ENCODE measurements at places on chromosomes 2 and 18. TPM values are rescaled to one million over a fixed set of nuclear protein-coding genes. Genes with fewer than 3 reads are reported as not detected.

CCDC102B gene
- 0.35 TPM for polyA plus RNA-seq

ALPI gene
- polyA plus RNA-seq, result not detected

SIGLEC15 gene
- polyA plus RNA-seq, result not detected

RAB31 gene
- polyA plus RNA-seq, result 30.5 TPM

ABCG8 gene
- not detected for polyA plus RNA-seq

ARHGAP25 gene
- polyA plus RNA-seq, result 0.50 TPM

CDK5R2 gene
- not detected for polyA plus RNA-seq

MPP4 gene
- 5.6 TPM for polyA plus RNA-seq

SPDYA gene
- 0.06 TPM for polyA plus RNA-seq

RUFY4 gene
- not detected for polyA plus RNA-seq

SERPINB2 gene
- polyA plus RNA-seq, result 2.5 TPM

NAPG gene
- polyA plus RNA-seq, result 8.3 TPM

TUBA4B gene
- polyA plus RNA-seq, result not detected

UGT1A4 gene
- polyA plus RNA-seq, result not detected

APCDD1 gene
- polyA plus RNA-seq, result 1.5 TPM

TNFAIP6 gene
- not detected for polyA plus RNA-seq

TRABD2A gene
- 1.0 TPM for polyA plus RNA-seq

STAT4 gene
- polyA plus RNA-seq, result 0.97 TPM

POMC gene
- polyA plus RNA-seq, result 3.2 TPM

MDH1B gene
- polyA plus RNA-seq, result 0.33 TPM

GPR35 gene
- 0.18 TPM for polyA plus RNA-seq

AKAIN1 gene
- not detected for polyA plus RNA-seq

TUBA3E gene
- polyA plus RNA-seq, result not detected

DYTN gene
- polyA plus RNA-seq, result 0.06 TPM

DLX2 gene
- not detected for polyA plus RNA-seq

CIB4 gene
- polyA plus RNA-seq, result not detected

PLGLB2 gene
- polyA plus RNA-seq, result 0.68 TPM

ECEL1 gene
- not detected for polyA plus RNA-seq

ASB18 gene
- polyA plus RNA-seq, result not detected

OSR1 gene
- not detected for polyA plus RNA-seq

SCN7A gene
- polyA plus RNA-seq, result not detected

ALPG gene
- not detected for polyA plus RNA-seq

Measured in endothelial cell of umbilical vein (primary cell).